ENCODE measurements at places on chromosomes 6 and 20.

DNA sequence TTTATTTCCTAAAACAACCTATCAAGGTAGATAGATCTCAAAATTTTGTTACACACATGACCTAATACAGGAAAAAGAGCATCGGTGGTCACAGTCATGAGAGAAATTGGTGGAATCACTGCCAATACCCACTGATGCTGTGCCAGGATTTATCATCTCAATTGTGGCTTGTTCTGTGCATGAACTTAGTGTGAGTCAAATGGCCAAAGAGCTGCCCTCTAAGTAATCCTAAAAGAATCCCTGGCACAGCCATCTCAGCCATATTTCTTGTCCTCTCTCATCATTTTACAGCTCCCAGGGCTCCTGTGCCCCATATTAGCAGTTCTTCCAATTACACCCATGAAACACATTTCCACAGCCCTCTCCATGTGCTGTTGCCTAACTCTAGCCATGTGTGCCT lies 6.1 kb downstream of the GSTA5 start:
- no peak for DNase-seq

GRCh38 chr20:12016291-12016690 lies 98.6 kb downstream of the BTBD3 start:
- no peak for DNase-seq

- DNase-seq, result no peak
Measured at GRCh38 chr6:29872791-29873190, 45.2 kb downstream of the HLA-G start.

GRCh38 chr6:90135667-90136066 lies 161.0 kb downstream of the BACH2 start:
- no peak for DNase-seq

GRCh38 chr20:44231713-44232468 lies 15.2 kb upstream of the GDAP1L1 start:
- no peak for DNase-seq

GRCh38 chr6:20314866-20315845 lies 86.5 kb upstream of the E2F3 start:
- no peak for DNase-seq

DNA sequence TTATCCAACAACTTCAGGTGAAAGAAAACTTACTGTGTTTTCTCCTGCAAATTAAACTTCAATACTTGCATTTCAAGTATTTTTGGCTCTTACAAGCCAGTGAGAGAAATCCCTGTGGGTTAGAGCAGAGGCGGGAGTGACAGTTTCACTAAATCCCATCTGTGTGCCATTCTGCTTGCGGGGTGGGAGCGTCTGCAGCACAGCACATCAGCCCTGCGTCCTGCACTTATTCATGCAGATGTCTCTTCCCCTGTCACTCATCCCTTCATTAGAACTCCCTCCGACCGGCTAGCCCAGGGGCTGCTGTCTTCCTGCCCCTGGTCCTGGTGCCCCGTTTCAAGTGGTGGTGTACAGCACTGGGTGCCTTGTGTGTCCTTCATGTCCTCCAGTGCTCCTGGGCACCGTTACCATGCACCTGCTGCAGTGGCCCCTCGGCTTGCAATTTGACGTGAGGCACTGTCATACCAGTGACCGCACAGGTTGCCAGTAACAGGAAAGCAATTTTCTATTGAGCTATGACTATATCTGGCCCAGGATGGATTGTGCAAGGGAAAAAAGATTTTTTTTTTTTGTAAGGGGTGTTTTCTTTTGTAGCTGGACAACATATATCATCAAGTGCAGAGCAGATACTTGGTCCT lies 59.4 kb downstream of the INSM1 start:
- DNase-seq, result no peak

GRCh38 chr20:6074145-6074561 lies 20.3 kb upstream of the LRRN4 start:
- DNase-seq, result peak; percentile 9

DNA sequence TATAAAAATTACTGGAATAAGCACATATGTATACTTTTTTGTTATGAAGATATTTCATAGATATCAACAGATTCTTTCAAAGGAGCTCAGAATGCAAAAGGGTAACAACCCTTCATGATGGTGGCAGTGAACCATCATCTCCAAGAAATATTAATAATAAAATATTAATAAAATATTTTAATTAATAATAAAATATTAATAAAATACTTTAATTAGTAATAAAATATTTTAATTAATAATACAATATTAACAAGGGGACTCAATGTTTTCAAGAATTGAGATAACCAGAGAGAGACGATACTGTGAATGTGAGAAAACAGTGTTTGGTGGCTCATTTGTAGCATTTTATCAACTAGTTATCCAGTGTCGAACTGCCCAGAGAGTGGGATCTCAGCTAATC lies 86.0 kb upstream of the NT5E start:
- DNase-seq, result no peak

- no peak for DNase-seq
Measured at GRCh38 chr6:43355862-43356590, 13.4 kb downstream of the ZNF318 start.

DNA sequence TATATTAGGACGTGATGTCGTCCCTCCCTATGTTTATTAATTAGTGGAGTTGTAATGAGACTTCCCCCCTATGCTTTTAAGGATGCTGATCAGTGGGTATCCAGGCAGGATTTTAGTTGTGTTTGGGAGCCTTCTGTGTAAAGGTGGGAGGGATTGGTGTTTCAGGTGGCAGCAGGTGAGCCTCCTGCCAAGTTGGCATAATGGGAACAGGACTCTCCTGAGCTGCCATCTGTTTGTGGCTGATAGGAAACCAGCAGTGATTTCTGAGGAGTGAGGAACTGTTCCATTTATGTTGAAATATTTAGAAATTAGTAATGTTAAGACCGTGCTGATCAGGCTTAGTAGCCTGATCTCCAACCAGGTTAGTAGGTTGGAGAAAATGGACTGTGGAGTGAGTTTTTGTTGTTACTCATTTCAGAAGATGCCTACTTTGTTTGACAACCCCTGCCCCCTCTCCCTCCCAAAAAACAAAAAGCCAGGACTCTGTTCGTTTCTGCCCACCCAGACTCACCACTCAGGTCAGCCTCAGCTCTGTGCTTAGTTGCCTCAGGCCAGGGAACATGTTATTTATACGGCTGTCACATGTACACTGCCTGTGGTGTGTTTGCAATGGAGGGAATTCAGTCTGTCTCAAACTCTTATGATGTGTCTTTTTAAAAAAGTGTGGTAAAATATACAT lies 55.4 kb upstream of the TULP4 start:
- DNase-seq, result peak; percentile 11

DNA sequence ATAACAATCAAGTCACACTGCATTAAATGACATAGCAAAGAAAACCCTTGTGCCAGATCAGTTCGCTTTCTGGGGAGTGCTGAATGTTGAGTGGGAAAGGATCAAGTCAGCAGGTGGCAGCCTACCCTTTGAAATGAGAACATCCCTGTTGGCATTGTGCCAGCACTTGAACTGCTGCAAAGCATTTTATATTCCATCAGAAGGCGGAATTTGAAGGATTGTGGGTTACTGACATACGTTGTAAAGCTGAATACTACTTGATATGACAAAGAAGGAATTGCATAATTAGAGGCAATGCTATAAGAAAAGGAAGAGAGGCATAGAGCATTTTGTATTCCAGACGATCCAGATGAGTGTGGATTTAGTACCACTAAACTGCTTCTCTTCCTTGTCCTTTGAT lies 26.5 kb downstream of the BCKDHB start:
- peak; percentile 83 for DNase-seq

- no peak for DNase-seq
Measured at GRCh38 chr20:8262721-8263120, 130.7 kb downstream of the PLCB1 start.

GRCh38 chr20:37317994-37318640 lies 27.8 kb upstream of the SRC start:
- DNase-seq, result no peak

- no peak for DNase-seq
Measured at GRCh38 chr6:108797951-108798669, 50.1 kb upstream of the ARMC2 start.

DNA sequence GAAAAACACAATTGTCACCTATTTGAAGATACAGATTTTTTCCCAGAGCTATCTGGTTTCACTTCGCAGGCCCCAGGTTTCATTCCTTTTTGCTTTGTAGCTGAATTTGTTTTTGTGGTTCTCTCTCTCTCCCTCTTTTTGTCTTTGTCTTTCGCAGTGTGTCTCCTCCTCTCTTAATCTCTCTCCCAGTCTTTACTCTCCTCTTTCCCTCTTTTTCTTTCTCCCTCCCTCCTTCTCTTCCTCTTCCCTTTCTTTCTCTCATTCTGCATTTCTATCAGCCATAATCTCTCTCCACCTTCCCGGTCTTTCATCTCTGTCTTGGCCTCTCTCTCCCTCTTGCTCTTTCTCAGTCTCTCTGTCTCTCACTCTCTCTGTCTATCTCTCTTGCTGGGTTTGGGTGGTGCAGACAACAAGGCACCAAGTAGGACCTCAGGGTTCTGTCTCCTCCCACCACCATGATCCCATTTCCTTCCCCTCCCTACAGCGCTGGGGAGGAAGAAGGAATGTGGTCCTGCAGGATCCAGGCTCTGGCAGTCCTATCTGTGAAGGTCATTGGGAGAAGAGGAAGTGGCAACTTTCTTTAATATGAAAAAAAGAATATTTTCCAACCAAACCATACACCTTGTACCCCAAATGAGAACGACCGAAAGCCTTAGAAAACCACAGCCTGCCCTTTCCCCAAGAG lies 63.2 kb downstream of the BANF2 start:
- no peak for DNase-seq

- DNase-seq, result no peak
Measured at GRCh38 chr6:20800229-20800628, 266.0 kb downstream of the CDKAL1 start.

DNA sequence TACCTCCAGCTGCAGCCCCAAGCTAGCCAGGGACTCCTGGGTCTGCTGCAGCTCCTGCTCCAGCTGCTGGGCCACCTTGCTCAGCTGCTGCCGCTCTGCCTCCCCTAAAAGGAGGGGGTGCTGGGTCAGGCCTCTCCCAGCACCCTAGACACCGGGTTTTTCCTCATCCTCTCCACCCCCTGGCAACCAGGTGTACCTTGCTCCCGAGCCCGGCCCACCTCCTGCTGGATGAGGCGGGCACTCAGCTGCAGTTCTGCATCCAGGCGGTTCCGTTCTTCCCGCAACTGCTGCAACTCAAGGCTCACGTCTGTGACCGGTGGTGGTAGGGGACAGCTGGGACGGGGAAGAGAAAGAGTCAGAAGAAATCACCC lies 6.1 kb upstream of the PSORS1C2 start:
- no peak for DNase-seq

DNA sequence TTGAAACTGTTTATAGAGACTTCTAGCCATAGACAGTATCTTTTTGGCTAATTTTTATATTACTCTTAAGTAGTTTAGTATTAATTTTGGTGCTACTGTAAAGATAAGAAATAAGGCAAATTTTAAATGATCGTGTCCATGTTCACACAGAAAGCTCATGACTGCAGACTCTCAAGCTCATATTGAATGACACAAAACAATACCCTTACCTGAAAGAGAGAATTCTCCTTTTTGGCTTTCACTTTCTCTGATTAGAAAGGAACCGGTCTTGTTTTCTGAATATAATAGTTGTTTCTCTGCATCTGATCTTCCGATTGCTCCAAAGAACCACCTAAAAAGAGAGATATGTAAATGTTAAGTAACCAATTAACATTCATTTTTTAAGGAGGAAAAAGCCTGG lies 57.0 kb downstream of the FRK start:
- no peak for DNase-seq

DNA sequence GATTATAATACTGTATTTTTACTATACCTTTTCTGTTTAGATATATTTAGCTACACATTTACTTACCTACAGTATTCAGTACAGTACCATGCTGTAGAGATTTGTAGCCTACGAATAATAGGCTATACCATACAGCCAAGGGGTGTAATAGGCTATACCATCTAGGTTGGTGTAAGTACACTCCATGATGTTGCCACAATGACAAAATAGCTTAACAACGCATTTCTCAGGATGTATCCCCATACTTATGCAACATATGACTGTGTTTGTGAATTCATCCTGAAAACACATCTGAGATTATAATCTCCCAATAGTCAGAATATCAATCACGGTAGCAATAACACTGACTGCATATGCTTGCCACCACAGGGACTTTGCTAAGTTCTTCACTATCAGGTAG lies 20.7 kb downstream of the B4GALT5 start:
- no peak for DNase-seq

GRCh38 chr6:125346201-125346925 lies 44.6 kb upstream of the HDDC2 start:
- no peak for DNase-seq

DNA sequence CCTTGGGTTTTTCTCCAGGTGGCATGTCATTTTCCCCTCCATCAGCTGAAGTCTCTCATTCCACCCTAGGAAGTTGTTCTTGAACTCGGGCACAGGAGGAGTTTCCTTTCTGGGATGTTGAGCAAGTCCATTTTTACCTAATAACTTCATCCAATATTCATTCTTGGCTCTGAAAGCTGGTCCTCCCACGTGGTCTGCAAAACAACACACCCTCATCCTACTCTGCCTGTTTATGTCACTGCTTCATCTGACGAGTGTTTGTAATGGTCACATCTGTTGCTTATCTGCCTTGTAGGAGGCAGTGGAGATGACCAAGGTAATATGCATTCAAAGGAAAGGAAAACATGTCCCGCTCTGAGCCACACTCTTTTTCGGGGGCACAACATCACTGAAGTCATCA lies 41.7 kb upstream of the AIG1 start:
- no peak for DNase-seq

DNA sequence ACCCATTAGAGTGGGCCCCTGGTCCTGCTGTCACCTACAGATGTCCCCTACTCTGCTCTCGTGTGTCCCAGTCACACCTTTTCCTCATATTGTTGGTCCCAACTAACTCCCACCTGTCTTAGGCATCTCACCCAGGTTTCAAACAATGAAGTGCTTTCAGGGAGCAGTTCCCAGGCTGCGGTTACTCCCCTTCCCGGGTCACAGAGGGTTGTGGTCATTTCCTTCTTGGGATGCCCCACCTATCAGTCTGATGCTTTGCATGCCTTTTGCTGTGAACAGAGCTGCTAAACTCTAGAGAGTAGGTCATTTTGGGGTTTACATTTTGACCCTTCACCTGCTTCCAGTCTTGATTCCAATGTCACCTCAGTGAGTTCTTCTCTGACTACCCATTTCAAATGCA lies 181.6 kb downstream of the CDC5L start:
- DNase-seq, result no peak

- peak; percentile 50 for DNase-seq
Measured at GRCh38 chr6:134870677-134871498, 79.0 kb downstream of the ALDH8A1 start.

- no peak for DNase-seq
Measured at GRCh38 chr6:167858842-167859664, 32.3 kb downstream of the AFDN start.

GRCh38 chr6:150881911-150882481 lies 16.5 kb downstream of the MTHFD1L start:
- DNase-seq, result peak; percentile 37

GRCh38 chr6:169935348-169935718 lies 183.9 kb downstream of the ERMARD start:
- DNase-seq, result no peak

GRCh38 chr20:57396984-57397692 lies 5.9 kb downstream of the RBM38 start:
- DNase-seq, result no peak

GRCh38 chr6:132669690-132670291 lies 10.8 kb upstream of the TAAR1 start:
- no peak for DNase-seq

All from NCI-H345 (cell line).